ENCODE measurements at places on chromosomes 16 and 17.
A peak's percentile ranks its signal among the peaks of the same experiment; 100 is the strongest.

DNA sequence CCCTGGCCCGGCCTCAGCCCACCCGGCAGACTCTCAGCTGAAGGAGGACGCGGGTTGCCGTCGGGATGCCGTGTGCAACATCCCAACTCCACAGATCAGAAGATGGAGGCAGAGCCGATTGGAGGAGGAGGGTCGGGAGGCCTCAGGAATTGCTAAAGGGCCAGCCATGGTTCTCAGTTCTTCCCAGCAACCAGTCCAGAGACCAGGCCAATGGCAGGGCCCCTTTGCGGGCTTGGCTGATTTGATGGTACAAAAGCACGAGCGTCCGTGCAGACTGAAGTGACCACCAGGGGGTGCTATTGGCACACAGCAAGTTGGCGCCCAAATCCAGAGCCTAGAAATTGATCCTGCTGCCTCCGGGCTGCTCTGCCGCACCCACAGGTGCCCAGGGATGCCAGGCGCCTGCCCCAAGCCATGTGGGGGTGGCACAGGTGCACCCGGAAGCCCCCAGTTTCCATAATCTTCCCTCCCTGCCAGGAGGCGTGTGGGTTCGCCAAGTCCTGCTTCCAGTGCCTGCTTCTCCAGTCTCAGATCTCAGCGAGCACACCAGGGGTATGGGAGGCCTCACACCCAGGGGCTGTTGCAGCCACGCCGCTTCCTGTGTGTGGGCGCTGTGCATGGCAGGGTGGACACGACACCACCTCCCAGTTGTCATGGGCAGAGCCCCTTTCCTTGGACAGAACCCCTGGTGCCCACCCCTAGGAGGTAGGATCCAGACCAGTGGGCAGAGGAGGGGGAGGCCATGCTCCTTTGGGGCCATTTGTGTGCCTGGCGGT, 7.1 kb upstream of the TEX19 start:
- DNase-seq, result peak; percentile 50

- DNase-seq, result no peak
These were observed 23.9 kb upstream of the NOS2 start for GRCh38 chr17:27824176-27824715.

GRCh38 chr17:20116683-20117309, 107.6 kb downstream of the SPECC1 start:
- peak; percentile 10 for DNase-seq

DNA sequence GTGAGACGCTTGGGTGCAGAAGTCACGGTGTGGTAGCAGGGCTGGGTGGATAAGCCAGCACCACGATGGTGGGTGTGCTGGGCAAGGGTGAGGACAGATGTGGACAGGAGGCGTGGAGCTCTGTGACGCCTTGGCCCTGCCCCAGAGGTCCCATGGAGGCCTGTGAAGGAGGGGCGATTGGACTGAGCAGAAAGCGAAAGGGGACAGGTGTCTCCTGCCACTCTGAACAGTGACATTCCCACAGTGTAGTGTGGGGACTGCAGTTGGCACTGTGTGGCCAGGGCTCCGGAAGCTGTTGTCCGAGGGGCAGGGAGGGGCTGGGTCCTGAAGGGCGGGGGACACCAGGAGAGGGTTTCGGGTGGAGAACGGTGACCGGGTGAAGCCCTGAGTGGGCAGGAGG, 7.3 kb downstream of the TBC1D24 start:
- DNase-seq, result no peak

- DNase-seq, result no peak
These were observed 3.7 kb downstream of the PHF12 start for GRCh38 chr17:28947639-28948038.

DNA sequence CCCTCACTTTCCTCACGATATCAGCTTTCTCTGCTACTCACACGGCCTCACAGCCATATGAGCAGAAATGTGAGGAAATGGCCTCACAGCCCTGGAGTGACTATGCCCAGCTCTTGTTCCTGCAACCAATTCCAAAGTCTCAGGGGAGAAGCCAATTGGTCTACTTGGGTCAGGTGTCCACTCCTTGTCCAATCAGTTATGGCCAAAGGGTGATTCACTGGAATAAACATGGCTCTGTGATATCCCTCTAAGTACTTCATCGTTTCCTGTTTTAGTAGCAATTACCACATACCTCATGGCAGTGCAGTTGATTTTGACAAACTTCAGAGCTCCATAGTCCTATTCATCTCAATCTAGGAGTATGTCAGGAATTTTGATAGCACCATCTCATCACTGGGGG, 195.4 kb downstream of the KATNIP start:
- no peak for DNase-seq

DNA sequence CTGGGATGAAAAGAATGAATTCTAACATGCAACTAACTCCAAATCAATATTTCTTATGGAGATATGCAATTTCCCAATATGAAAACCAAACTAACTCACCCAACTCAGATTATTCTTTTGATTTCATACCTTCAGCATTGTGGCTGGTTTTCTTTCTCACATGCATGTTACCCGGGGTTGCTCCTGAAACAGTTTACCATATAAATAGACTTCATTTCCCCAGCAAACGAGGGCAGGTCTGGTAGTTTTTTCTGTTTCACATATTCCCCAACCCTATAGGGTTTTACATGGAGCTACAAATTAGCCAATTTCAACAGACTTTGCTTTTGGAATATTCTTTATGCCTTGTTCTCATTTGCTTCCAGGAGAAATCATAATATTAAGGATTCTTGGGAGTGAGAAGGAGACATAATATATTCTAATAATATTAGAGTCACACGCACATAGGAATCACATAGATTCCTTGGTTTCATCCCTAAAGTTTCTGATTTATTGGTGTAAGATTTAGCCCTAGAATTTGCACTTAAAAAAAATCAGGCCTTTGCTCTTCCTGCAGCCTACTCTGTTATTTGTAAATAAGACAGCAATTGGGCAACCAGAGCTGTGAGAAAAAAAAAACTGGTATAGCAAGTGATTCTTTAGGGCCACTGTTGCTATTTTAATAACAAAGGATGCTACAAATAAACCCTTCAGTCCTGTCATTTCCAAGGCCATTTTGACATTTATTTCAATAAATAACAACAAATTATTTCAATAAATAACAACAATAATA, 60.3 kb upstream of the FAM20A start:
- DNase-seq, result no peak

DNA sequence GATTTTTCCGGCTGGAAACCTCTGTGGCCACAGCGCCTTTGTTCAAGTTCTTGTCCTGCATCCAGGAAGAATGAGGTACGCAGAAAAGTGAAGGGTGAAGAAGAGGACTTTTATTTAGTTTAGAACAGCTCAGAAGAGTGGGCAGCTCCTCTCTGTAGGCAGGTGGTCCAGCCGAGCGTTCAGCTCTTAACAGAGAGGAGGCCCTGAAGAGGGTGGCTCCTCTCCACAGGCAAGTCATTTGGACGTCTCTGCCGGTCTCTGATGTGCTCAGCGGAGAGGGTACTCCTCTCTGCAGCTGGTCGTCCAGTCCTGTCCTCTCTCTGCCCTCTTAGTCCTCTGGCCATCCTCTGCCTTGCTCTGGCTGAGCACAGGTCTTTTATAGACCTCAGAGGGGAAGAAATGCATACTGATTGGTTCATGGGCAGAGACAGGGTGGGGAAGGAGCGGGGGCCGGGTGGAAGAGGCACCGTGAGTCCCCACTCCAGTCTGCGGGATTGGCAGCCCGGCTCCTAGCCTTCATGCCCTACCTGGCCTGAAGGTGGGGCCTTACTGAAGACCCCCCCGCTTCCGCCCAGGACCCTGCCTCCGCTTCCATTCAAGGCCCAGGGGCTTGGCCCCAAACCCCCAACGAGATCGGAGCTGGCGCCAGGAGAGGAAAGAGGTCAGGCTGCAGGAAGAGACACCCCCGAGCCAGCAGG, 70.0 kb upstream of the NKD1 start:
- no peak for DNase-seq

DNA sequence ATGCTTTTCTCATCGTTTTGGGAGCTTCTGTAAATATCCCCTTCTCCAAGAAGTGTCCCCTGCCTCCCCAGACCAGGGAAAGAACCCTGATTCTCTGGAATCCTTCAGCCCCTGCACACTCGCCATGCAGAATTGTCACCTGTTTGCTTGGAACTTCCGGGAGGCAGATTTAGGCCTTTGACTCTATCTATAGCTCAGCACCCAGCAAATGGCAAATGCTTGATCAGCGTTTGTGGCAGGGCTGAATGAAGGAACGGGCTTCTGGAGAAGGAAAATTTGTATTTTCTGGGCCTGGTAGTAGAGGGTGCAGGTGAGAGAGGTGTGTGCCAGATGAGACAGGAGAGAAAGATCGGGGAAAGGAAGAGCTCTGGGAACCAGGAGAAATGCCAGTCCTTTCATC, 18.3 kb upstream of the CACNG4 start:
- DNase-seq, result no peak

- no peak for DNase-seq
These were observed 21.1 kb downstream of the NPTX1 start for GRCh38 chr17:80455336-80455710.

- no peak for DNase-seq
These were observed 38.2 kb upstream of the ZC3H18 start for GRCh38 chr16:88531931-88532433.

DNA sequence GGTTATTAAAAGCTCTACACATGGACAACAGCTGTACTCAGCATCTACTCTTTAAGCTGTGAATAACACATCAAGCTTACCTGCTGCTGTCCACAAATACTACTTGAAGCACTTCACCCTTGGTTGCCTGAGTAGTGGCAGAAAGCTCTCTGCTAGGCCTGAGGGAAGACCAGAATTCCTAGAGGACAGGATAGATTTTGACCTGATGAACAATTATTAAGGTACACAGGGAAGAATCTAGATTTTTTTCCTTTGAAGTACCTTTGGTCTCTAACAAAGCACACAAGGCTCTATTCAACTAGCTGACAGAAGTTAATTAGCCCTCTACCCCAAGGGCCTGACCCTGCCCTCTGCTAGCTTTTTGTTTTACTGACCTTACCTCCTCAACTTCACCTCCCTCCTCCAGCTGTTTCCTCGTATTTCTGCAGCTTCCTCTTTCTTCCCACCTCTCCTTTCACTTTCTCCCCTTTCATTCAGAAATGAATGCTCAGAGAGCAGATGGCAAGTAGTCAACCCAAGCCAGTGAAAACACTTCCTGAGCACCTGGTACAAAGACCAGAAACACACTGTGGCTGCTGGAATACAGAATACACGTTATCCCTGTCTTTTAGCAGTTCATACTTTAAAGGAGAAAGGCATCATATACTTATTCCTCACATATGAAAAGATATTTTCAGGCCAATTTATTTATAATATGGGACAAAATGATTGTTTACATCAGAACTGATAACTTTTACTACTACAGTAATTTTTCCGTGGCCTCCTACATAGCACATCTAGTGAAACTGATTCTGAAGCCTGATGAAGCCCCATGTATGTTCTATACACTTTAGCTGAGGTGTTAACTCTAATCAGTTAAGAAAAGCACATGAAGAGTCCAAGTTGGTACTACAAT, 5.7 kb upstream of the VEZF1 start:
- no peak for DNase-seq

- DNase-seq, result no peak
These were observed 65.8 kb downstream of the TBC1D16 start for GRCh38 chr17:79969906-79970305.

DNA sequence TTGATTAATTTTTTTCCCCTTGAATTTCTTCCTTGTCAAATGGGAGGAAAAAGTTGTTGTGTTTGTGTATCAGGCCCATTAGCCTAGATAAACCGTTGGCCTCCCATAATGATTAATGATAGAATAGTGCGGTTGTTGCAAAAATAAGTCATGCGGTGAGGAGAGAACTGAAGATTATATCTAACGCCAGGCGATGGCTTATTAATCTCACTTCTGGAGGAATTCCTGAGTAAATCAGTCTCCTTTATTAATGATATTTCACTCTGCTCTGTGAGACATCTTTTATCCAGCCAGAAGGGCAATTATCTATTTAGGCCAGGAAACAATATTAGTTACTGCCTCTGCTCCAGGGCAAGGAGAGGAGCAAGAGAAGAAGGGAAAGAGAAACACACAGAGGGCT, 107.3 kb downstream of the IRX5 start:
- no peak for DNase-seq

DNA sequence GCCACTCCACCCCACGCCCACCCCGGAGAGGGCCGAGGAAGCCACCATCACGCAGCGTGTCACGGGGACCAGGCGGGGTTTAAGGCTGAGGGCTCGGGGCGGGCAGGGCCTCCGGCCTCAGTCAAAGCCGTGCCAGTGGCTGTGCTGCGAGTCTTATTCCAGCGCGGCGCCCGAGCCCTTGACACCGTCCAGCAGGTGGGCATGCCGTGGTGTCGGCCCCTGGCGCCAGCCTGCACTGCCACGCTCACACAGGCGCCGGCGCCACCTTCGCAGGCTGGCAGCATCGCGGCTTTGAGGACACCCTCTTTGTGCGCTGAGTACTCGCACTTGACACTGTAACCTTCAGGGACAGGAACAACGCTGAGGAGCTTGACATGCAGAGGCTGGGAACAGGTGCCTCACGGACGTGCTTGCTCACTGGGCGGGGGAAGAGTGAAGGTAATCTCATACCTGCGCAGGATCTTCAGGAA, 34.0 kb upstream of the ZNF629 start:
- DNase-seq, result no peak

DNA sequence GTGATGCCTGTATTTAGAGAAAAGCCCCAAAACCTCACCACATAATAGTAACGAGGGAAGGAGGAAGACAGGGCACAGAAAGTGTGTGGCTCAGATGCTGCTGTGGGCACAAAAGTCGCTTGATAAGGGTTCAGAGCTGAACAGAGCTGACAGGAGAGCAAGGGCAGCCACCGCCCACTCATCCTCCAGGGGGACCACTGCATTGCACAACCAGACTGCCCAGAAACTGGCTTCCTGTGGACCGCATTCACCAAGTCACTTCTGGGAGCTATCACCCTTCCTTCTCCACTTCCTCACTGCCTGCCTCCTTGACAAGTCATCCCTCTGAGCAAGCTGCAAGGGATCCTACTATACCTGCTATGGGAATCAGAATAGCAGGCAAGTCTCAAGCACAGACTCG, 512.4 kb upstream of the CDH11 start:
- DNase-seq, result no peak

- no peak for DNase-seq
These were observed 29.6 kb downstream of the NPTX1 start for GRCh38 chr17:80446645-80447405.

- no peak for DNase-seq
These were observed 33.4 kb upstream of the CLEC18A start for GRCh38 chr16:69917739-69918138.

DNA sequence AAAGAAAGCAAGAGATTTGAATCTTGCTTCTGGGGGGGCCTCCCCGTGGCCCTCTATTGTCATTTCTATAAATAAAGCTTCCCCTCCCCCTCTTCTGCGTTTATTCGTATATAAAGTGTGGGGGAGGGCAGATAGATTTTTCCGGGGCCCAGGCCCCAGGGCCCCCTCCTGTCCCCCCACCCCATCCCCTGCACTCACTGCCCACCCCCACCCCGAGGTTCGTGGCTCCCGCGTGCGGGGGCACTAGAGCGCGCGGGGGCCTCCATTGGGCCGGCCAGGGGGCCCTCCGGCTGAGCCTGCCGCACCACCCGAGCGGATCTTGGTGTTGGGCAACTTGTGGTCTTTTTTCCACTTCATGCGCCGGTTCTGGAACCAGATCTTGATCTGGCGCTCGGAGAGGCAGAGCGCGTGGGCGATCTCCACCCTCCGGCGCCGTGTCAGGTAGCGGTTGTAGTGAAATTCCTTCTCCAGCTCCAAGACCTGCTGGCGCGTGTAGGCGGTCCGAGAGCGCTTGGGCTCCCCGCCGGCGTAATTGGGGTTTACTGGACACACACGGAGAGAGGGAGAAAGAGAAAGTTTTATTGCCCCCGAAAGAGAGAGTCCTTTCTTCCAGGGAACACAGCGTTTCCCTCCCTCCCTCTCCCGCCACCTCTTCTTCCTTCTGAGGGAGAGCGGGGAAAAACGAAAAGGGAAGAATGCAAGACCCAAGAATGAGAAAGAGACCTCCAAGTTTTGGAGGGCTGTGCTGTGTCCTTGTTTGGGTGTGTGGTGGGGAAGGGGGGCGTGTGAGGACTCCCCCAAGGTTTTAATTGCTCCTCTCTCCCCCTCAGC, 1.5 kb downstream of the HOXB4 start:
- no peak for DNase-seq
